Mononuclear cell (primary cell): ENCODE measurements at places on chromosomes 4 and X. TPM values are rescaled to one million over a fixed set of nuclear protein-coding genes. Genes with fewer than 3 reads are reported as not detected.

MCTS1 gene
- total RNA-seq: 14.6 TPM

LIMCH1 gene
- 0.10 TPM for total RNA-seq

SHOX gene
- total RNA-seq: not detected

ZNF630 gene
- 1.6 TPM for total RNA-seq

LSM6 gene
- 30.9 TPM for total RNA-seq

ADGRL3 gene
- total RNA-seq: under 0.01 TPM

FGF16 gene
- total RNA-seq: not detected

NDNF gene
- total RNA-seq: not detected

XAGE1A gene
- not detected for total RNA-seq

ENPEP gene
- 0.73 TPM for total RNA-seq

PDZD4 gene
- total RNA-seq: 15.6 TPM

ODAPH gene
- total RNA-seq: 0.10 TPM

YY2 gene
- total RNA-seq: 1.5 TPM

METTL14 gene
- 55.9 TPM for total RNA-seq

CCNA2 gene
- 0.73 TPM for total RNA-seq

C4orf50 gene
- total RNA-seq: 0.21 TPM

PABPC5 gene
- total RNA-seq: not detected

RAB39B gene
- total RNA-seq: 3.7 TPM

TXK gene
- total RNA-seq: 74.9 TPM

DRD5 gene
- not detected for total RNA-seq

DGAT2L6 gene
- not detected for total RNA-seq

UCHL1 gene
- not detected for total RNA-seq

DUSP21 gene
- total RNA-seq: not detected

GPM6B gene
- 0.21 TPM for total RNA-seq

PPM1K gene
- 44.5 TPM for total RNA-seq

P2RY8 gene
- total RNA-seq: 75.1 TPM

CPEB2 gene
- 20.6 TPM for total RNA-seq

HTR2C gene
- total RNA-seq: not detected

PNMA5 gene
- not detected for total RNA-seq

SMARCA5 gene
- total RNA-seq: 86.8 TPM

PRR32 gene
- not detected for total RNA-seq

CCKAR gene
- total RNA-seq: not detected

PTPN13 gene
- 2.2 TPM for total RNA-seq

ADH6 gene
- total RNA-seq: not detected

OPN1MW gene
- not detected for total RNA-seq
